Motor neuron (in vitro differentiated cells): ENCODE measurements at places on chromosomes 7 and 10. TPM values are rescaled to one million over a fixed set of nuclear protein-coding genes. Genes with fewer than 3 reads are reported as not detected.

HYAL4 gene
- 0.09 TPM in 1 of 2 replicates, not detected in the other for total RNA-seq

PDE6C gene
- 0.09 and 0.21 TPM in 2 replicates for total RNA-seq

CDCA7L gene
- total RNA-seq: 15.4 and 19.0 TPM in 2 replicates

OR2A1 gene
- total RNA-seq: 0.14 and 0.47 TPM in 2 replicates

KIF20B gene
- 2.9 and 3.0 TPM in 2 replicates for total RNA-seq

PLAU gene
- total RNA-seq: 0.91 and 1.3 TPM in 2 replicates

CCZ1 gene
- total RNA-seq: 45.7 and 46.9 TPM in 2 replicates

EBF3 gene
- total RNA-seq: 0.38 and 0.70 TPM in 2 replicates

KAZALD1 gene
- total RNA-seq: 3.5 and 3.7 TPM in 2 replicates

ATG9B gene
- 2.2 and 3.0 TPM in 2 replicates for total RNA-seq

CYP3A7 gene
- total RNA-seq: 0.23 TPM in 1 of 2 replicates, not detected in the other

DBNL gene
- 65.0 and 69.3 TPM in 2 replicates for total RNA-seq

TYW1B gene
- total RNA-seq: 12.9 and 14.2 TPM in 2 replicates

CRYGN gene
- total RNA-seq: 0.15 and 0.16 TPM in 2 replicates

FANK1 gene
- 3.0 and 5.5 TPM in 2 replicates for total RNA-seq

AKR1C4 gene
- not detected in 2 replicates for total RNA-seq

CCDC7 gene
- total RNA-seq: 30.4 and 33.1 TPM in 2 replicates

LAMB1 gene
- 552 and 564 TPM in 2 replicates for total RNA-seq

MRPS17 gene
- total RNA-seq: 19.1 and 19.3 TPM in 2 replicates

AKR1C1 gene
- 3.4 and 4.9 TPM in 2 replicates for total RNA-seq

DGKB gene
- 0.22 and 0.81 TPM in 2 replicates for total RNA-seq

TNKS2 gene
- total RNA-seq: 29.9 and 31.1 TPM in 2 replicates

ZNF107 gene
- 3.7 and 5.7 TPM in 2 replicates for total RNA-seq

AKR1B1 gene
- total RNA-seq: 69.3 and 97.0 TPM in 2 replicates

TBC1D12 gene
- 10.1 and 10.8 TPM in 2 replicates for total RNA-seq

GFRA1 gene
- total RNA-seq: 3.7 and 4.2 TPM in 2 replicates

PARG gene
- 40.9 and 42.5 TPM in 2 replicates for total RNA-seq

PLA2G12B gene
- not detected in 2 replicates for total RNA-seq

GOLGA7B gene
- total RNA-seq: 0.10 and 0.11 TPM in 2 replicates

FAM131B gene
- 0.22 and 2.5 TPM in 2 replicates for total RNA-seq

EGR2 gene
- 0.67 and 0.69 TPM in 2 replicates for total RNA-seq

RPA3 gene
- 32.0 and 32.6 TPM in 2 replicates for total RNA-seq

CUZD1 gene
- total RNA-seq: 0.95 and 1.0 TPM in 2 replicates

MGMT gene
- 16.6 and 17.0 TPM in 2 replicates for total RNA-seq

TUBB8 gene
- 0.33 and 0.56 TPM in 2 replicates for total RNA-seq

PON1 gene
- total RNA-seq: 0.13 and 0.14 TPM in 2 replicates

SUN3 gene
- total RNA-seq: 1.6 TPM in 2 replicates

LBX1 gene
- 14.0 and 30.1 TPM in 2 replicates for total RNA-seq

JMJD1C gene
- total RNA-seq: 104 and 125 TPM in 2 replicates

MTURN gene
- 18.1 and 18.5 TPM in 2 replicates for total RNA-seq

EPO gene
- total RNA-seq: not detected in 2 replicates

MPP7 gene
- total RNA-seq: 1.5 and 1.8 TPM in 2 replicates

C7orf33 gene
- total RNA-seq: not detected in 2 replicates

MMRN2 gene
- 1.9 and 2.4 TPM in 2 replicates for total RNA-seq

OR13A1 gene
- total RNA-seq: 0.13 and 0.18 TPM in 2 replicates

ZNF138 gene
- 10.1 and 12.0 TPM in 2 replicates for total RNA-seq

ZPBP gene
- total RNA-seq: not detected in 2 replicates

SPDYE16 gene
- total RNA-seq: 0.14 and 0.15 TPM in 2 replicates

SPDYE11 gene
- 2.2 and 3.1 TPM in 2 replicates for total RNA-seq

PFKP gene
- total RNA-seq: 137 and 145 TPM in 2 replicates

FOXP2 gene
- total RNA-seq: 1.1 and 1.3 TPM in 2 replicates

GRM3 gene
- 2.6 and 3.3 TPM in 2 replicates for total RNA-seq

AVPI1 gene
- total RNA-seq: 8.6 and 23.9 TPM in 2 replicates

MEOX2 gene
- total RNA-seq: 0.19 TPM in 1 of 2 replicates, not detected in the other

OR2A42 gene
- 0.11 and 0.31 TPM in 2 replicates for total RNA-seq

VIPR2 gene
- 0.14 and 0.25 TPM in 2 replicates for total RNA-seq

TRIM50 gene
- 0.47 and 0.78 TPM in 2 replicates for total RNA-seq
